ENCODE measurements at places on chromosomes 5 and 9.
A peak's percentile ranks its signal among the peaks of the same experiment; 100 is the strongest.

- DNase-seq: no peak
Measured at GRCh38 chr5:178335302-178336030, 102.9 kb upstream of the PHYKPL start.

DNA sequence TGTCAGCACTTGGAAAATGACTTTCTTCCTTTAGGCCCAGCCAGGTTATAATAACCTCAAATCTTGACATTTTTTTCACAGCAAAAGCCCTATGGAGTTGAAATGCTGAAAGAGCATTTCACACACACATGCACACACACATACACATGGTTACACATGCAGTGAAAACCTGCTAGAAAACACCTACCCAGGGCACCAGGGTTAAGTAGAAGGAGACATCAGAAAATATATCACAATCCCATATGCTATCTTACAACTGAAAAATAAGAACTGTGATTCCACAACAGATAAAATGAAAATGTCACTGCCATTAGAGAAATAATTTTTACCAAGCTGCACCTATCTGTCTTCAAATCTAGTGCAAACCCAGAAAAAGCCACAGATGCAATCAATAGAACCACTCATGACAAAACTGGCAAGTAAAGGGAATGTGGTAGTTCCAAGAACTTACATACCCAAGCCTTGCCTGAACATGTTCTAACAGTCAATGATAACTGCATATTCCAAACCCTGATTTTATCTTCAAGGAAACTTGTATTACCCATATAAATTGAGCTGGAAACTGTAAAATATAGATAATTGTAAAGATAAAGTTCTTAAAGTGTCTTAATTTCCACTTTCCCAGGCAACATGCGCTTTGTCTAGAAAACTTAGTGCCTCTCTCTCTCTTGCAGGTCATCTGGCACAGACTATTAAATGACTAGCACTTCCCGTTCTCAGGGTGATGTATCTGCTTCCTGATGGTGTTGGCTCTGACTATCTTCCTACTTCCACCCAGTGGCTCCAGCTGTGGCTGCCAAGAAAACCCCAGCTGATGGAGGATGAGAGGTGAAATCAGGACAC, 250.2 kb upstream of the PTGER4 start:
- peak; percentile 56 for DNase-seq

DNA sequence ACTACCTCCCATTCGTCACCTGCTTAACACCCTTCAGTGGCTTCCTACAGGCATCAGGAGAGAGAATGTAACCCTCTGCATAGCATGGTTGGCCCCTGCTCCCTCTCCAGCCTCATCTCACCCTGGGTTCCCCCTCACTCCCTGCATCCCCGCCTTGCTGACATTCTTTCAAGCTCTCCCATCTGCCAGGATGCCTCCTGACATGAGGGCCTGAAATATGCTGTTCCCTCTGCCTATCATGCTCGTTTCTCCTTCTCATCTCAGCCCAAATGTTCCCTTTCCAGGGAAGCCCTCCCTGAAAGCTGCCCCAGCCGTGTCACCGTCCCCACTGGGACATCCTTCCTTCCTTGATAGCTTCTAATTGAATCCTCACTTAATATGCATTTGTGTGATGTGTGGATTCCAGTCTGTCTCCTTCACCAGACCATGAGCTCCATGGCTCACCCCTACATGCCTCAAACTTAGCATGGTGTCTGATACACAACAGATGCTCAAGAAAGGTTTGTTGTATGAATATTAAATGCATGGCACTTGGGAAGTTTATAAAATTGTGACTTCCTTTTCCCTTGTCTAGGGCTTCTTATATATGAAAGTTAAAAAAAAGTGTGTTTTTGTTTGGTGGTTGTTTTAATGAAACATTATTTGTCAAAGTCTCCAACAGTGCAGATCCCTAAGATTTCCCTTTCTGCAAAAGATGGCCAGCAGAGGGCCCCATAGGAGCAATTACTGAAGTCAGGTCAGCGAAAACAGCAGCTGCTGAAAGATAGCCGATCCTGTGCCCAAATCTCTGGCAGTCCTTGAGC, 7.3 kb upstream of the C5orf58 start:
- DNase-seq: peak; percentile 72

DNA sequence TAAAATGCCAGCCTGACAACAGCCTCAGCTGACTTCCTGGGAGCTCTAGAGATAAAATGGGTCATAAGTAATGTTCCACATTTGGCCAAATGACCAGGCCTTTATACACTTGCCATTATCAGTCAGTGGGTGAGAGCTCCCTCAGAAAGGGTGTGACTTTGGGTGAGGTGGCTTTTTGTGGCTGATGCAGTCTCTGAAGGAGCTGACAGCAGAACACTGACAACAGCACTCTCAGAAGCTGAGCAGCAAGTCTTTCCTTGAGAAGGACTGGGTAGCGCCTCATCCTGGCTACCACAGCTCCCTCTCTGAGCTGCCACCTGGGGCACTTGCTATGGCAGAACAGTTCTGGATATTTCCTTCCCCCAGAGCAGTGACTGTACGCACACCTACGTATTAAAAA, 22.0 kb upstream of the GNAQ start:
- DNase-seq: no peak

DNA sequence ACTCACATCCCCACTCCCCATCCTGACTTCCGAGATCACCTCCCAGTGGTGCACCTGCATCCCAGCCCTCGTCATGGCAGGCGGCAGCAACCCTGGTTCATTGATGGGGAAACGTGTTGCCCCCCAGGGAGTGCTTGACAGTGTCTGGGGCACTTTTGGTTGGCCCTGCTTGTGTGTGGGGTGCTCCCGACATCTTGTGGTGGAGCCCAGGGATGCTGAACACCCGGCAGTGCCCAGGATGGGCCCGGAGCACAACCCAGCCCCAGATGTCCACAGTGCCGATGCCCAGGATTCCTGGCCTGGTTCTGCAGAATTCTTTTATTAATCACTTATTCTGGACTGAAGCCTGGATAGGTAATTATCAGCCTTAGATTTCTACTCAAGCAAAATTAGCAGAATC, 3.7 kb downstream of the MRPL36 start:
- no peak for DNase-seq

DNA sequence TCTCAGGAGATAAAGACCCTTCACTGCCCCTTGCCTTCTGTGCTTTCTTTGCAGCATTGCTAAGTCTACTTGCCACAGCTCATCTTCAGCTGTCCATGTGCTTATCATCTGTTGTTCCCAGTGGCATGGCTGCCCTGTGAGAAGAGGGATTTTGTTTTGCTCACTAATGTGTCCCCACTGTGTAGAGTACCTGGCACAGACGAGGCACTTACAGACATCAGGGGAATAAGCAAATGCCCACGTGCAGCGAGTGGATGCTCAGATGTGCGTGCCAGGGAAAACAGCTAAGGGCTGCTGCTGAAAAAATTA, 31.0 kb downstream of the DAP start:
- no peak for DNase-seq

DNA sequence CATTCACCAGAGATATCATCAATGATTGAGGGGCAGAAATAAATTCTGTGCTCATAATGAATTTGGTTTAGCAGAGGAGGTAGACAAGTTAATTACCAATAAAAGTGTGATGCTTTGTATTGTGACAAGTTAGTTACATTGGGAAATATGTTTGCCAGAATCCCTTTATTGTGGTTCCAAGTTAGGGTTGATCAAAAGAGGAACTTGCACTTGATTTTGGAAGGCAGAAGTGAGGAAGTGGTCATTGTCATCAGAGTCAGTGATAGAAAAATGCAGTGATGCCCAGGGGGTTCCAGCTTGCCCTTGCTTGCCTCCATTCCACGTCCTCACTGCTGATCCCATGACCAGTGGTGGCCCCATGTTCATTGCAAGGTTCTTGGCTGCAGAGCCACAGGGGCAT, 69.7 kb downstream of the SVEP1 start:
- no peak for DNase-seq

DNA sequence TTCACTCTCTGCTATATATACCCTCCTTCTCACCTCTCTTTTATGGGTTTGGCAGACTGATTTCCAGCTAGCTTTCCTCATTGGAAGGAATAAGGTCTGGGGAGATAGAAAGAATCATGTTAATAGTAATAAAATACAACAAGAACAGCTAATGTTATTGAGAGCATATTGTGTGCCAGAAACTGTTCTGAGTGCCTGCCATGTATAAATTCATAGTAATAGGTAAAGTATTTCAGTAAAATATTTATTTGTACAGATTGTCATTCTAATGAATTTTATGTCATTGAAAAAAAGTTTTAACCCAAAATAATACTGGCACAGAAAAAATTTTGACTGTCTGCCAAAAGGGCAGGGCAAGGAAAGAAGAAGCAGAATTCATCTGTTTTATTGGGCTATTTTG, 834.9 kb upstream of the ZNF608 start:
- DNase-seq: no peak

GRCh38 chr5:137209232-137209809, 289.8 kb downstream of the SPOCK1 start:
- peak; percentile 14 for DNase-seq

- no peak for DNase-seq
Measured at GRCh38 chr5:45692481-45692880, 3.7 kb downstream of the HCN1 start.
